ENCODE measurements at places on chromosomes 4 and X. TPM values are rescaled to one million over a fixed set of nuclear protein-coding genes. Genes with fewer than 3 reads are reported as not detected.

- peak; percentile 62 for DNase-seq
These were observed 23.3 kb downstream of the ARHGAP24 start for GRCh38 chr4:85498068-85498733.

- DNase-seq, result no peak
These were observed 295.4 kb downstream of the TRIML1 start for GRCh38 chr4:188434643-188435042.

GRCh38 chrX:4320436-4320947 lies 607.0 kb upstream of the PRKX start:
- DNase-seq, result no peak

GRCh38 chr4:76738086-76738931 lies 159.6 kb downstream of the SOWAHB start:
- DNase-seq, result no peak

The ZFP92 gene
- total RNA-seq, result 0.80 TPM

- DNase-seq, result no peak
These were observed 22.1 kb downstream of the LUZP4 start for GRCh38 chrX:115311601-115312001.

DNA sequence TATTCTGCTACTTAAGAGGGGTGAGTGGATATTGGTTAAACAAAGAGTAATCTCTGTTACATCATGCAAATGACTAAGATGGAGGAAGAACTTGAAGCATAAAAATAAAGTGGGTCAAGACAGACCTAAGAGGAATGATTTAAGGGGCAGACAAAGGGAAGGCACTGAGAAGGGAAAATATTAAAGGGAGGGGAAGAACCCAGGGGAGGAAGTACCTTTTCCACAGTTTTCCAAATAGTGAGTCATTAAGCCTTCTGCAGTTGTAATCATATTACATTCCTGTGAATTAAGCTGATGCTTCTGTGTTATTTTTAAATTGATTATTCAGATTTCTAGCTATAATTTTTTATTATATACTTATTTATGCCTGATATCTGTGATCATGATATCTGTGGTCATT lies 253.3 kb downstream of the CENPC start:
- no peak for DNase-seq

DNA sequence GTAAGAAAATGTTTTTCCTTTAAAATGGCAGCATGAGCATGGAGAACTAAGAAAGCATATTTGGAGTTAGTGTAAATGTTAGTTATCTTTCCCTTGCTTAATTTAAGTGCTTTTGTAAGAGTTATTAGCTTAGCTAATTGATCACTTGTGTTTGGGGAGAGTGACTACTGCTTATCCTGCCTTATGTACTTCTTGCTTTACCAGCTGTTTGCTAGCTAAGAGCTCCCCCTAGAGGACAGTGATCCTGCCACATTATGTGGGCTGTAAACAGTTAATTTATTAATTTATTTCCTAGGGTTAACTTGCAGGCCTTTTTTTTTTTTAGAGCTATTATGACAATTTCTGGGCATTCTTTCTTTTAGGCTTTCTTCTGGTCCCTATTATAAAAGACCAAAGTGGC lies 435.8 kb downstream of the MAGEB5 start:
- no peak for DNase-seq

GRCh38 chrX:115642895-115643530 lies 82.0 kb downstream of the PLS3 start:
- DNase-seq, result peak; percentile 22

DNA sequence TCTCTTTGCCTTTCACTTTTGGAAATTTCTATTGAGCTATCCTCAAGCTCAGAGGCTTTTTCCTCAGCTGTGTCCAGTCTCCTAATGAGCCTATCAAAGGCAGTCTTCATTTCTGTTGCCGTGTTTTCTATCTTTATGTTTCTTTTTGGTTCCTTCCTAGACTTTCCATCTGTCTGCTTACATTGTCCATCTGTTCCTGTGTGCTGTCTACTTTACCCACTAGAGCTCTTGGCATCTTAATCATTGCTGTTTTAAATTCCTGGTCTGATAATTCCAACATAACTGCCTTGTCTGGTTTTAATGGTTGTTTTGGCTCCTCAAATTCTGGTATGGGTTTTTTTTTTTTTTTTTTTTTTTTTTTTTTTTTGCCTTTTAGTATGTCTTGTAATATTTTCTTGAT lies 9.3 kb upstream of the PDE6B start:
- DNase-seq, result no peak

DNA sequence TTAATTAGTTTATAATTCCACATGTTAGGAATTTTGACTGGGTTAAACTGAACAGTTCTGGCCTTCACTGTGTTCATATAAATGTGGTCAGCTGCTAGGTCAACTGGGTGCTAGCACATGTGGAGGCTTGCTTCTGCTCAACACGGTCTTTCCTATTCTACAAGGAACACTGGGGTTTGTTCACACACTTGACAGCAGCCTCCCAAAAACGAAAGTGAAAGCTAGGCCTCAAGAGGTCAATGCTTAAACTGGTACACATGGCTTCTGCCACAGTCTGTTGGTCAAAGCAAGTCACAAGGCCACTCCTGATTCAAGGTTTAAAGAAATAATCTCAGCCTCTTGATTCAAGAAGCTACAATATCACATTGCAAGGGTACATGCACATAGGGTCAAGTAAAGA lies 126.5 kb downstream of the QDPR start:
- DNase-seq, result no peak

DNA sequence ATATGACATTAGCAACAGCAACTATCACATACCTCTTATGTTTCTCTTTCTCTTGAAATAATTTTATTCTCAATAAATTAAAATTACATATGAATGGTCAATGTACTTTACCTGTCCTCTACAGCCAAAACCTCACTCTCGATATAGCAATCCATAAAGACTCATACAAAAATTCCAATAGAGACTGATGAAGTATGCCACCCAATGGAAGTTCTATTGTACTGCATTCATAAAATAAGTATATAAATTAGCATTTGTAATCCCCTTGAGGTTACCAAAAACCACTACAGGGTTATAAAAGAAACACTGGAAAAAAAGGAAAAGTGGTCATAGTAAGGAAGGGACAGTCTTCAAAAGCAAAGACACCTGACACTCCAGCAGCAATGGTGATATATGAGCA lies 32.8 kb downstream of the CLDN2 start:
- no peak for DNase-seq

GRCh38 chrX:37659047-37659446 lies 26.5 kb upstream of the XK start:
- DNase-seq, result no peak

GRCh38 chr4:648579-649292 lies 23.4 kb downstream of the PDE6B start:
- DNase-seq, result no peak

DNA sequence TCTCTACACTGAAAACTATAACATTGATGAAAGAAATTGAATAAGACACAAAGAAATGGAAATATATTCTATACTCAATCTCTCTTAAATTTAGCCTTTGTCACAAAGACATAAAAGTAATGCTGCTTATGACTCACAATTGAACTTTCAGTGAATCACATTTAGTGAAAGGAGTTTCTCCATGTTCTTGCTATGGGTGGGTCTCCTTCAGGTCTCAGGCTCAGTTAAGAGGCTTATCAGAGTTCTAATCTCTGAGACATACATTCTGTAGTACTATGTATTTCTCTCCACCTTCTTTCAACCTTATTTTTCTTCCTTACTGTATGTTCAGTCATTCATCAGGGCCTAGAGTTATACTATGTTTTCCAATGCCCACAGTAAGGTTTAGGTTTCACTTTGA lies 220.9 kb downstream of the DTHD1 start:
- DNase-seq, result no peak

GRCh38 chr4:8199594-8200301 lies 658 bp downstream of the SH3TC1 start:
- no peak for DNase-seq

DNA sequence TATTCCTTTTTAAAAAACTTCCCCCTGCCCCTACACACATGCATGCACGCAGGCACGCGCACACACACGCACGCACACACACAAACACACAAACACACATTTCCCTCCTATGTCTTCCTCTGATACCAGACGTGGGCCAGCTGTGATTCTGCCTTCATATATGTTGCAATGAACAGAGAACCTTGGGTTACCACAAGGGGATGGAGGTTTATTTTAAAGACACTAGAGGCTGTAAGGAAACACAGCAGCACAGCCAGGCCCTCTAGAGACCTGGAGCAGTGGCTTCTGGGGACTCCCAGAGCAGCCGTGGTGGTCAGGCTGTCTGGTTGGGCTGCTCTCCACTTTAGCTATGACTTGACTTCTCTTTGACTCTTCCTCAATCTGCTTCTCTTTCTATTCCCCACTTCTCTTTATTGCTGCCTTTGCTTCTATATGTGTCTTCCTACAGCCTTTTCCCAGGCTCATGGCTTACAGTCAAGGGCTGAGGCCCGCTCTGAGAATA lies 3.2 kb upstream of the TLR10 start:
- DNase-seq, result no peak

The NAAA gene
- total RNA-seq, result 3.3 TPM

DNA sequence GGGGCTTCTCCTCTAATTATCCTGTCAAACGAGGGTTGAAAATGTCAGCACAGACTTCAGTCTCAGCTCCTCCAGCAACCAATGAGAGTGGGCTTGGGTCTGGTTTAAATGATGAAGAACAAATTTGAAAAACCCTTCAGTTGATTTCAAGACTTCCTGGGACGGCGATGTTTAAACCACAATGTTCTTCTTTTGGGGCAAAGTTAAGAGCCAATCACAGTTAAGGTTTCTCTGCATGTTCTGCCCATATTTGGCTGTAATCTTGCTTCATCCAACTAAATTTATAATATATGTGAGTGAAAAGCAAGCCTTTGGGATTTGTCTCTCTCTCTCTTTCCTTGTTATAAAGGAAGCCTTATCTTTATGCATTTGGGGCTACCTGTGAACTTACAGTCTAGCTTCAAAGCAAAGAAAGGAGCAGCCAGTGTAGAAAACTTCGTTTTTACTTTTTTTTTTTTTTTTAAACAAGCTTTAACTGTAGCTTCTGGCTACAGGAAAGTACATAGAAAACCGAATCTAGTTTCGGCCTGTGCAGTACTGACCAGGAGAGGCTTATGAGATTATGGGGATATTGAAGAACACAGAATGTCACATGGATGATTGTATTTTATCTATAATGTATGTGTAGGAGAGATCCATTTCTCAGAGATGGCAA lies 46.8 kb upstream of the FAM9C start:
- no peak for DNase-seq

DNA sequence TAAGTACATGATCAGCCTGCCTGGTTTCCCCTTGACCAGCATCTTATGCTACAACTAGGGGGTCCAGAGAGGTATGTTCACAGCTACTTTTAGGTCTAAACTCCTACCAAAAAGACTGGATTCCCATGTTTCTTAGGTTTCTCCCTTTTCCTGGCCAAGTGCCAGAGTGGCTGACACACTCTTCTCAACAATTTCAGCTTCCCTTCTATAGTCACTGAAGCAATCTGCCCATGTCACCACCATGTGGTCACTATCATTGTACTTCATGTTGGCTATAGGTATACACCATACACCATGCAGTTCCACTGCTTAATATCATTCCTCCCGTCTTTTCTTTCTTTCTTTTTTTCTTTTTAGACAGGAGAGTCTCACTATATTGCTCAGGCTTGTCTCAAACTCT lies 66.9 kb downstream of the KLHL13 start:
- DNase-seq, result peak; percentile 7

GRCh38 chrX:110992611-110993010 lies 103.4 kb upstream of the PAK3 start:
- peak; percentile 7 for DNase-seq

DNA sequence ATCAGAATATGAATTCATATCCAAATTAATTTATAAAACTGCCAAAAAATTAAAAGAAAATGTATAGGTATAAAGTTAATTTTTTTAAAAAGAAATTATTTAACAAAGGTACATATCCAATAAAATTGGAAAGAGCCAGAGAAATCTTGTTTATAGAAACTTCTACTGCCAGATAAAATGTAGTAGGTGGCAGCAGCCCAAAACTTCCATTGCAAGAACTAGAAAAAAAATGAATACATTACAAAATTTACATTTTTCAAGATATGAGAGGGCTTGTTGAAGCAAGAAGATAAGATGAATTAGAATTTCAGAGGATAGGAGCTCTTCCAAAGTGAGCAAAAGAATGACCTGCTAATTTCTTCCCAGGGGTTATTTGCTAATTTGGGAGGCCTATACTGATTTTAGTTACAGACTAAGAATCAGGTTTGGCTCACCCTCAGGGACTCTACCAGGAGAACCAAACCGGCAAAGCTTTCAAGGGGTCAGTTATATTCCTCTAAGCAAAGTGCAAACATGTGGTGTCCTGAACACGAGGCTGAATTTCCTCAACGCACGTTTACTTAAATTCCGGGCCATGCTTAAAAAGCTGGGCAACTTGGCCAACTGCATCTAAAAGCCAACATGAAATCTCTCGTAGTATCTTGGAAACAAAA lies 17.5 kb downstream of the ANKRD50 start:
- no peak for DNase-seq

GRCh38 chr4:177033632-177034031 lies 240.9 kb upstream of the VEGFC start:
- no peak for DNase-seq

The FGF13 gene
- total RNA-seq, result 4.4 TPM

The ATXN3L gene
- not detected for total RNA-seq

DNA sequence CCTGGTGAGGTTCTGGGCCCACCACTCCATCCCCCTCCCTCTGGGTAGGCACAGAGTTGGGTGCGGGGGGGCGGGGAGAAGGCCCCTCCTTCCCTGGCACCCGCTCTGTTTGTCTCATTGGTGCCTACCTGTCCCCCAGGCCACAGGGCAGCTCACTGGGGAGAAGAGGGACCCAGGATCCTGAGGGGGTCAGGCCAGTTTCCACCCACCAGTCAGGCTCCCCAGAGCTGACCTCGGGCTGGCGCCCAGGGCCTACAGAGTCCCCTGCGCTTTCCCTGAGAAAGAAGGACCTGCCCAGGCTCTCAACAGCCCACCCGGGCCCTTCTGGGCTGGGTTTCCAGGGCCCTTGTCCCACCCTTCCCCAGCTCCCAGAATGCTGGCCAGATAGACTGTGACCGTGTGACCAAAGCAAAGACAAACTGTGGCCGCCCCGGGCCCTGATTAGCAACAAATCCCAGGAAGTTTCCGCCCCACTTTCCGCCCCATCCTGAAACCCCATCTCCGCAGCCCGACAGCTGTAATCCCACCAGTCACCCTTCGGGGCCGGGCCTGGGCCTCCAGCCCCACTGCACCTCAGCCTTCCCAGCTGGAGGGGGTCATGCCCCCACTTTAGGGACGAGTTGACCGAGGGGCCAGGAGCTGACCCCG lies 33.8 kb upstream of the FGFR3 start:
- no peak for DNase-seq

The EVC gene
- total RNA-seq, result 18.3 TPM

DNA sequence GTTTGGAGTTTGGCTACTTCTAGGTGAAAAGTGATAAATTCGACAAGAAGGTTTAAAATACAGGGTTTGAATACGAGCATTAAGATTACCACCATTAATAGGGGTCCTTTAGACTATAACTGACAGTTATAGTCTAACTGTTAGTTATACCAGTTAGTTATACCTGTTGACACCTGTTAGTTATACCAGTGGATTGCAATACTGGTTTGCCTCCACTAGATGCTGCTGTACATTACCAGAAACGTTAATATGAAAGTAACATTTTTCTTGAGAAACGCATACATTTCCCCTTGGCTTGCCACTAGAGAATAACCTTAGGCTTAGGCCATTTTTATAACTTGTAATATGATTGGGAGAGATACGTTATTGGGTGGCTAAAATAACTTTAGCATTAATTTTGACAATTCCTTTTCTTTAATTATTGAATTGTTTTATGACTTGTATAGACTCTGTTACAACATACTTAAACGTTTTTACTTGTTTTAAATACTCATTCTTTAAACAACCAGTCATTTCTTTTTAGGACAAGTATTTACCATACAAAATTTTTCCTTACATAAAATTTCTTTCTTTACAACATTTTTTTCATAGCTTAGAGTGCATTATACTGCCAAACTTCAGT lies 911.2 kb downstream of the FSTL5 start:
- peak; percentile 4 for DNase-seq
